NCI-H82 (cell line): ENCODE measurements at places on chromosomes 5 and 9.

- no peak for DNase-seq
Measured at GRCh38 chr9:132945186-132946130, 1.0 kb upstream of the TSC1 start.

- peak; percentile 19 for DNase-seq
Measured at GRCh38 chr9:113622600-113623400, 159.3 kb downstream of the RGS3 start.

- no peak for DNase-seq
Measured at GRCh38 chr5:139756971-139757370, 38.6 kb upstream of the PSD2 start.

DNA sequence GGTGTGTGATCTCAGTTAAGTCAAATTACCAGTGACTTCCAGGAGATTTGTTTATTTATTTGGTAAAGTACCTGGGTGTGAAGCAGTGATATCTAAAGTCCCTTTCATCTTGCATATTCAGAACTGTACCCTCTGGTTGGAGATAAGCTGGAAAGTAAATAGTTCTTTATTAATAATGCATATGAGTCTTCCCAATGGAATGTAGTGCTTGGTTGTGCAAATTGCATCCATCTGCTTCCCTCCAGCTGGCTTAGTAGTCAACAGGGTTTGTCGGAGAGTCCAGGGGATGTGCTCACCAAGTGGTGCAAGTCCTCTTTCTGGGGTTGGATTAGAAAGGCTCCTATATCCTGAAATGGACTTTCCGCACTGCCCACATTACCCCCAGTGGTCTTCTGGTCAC, 42.0 kb downstream of the TRPM3 start:
- no peak for DNase-seq

DNA sequence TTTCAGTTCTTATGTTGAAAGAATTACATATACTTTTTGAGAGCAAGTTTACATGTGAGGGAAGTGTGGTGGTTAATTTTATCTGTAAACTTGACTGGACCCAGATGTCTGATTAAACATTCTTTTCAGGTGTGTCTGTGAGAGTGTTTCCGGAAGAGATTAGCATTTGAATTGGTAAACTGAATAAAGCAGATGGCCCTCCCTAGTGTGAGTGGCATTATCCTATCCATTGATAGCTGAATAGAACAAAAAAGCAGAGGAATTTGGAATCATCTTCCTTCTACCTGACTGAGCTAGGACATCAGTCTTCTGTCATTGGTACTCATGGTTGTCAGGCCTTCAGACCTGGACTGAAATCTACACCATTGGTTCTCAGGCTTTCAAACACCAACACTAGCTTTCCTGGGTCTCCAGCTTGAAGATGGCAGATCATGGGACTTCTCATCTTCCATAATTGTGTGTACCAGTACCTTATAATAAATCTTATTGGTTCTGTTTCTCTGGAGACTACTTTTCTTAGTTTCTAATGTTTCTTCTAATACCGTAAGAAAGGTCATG, 36.6 kb downstream of the NREP start:
- DNase-seq = peak; percentile 67

DNA sequence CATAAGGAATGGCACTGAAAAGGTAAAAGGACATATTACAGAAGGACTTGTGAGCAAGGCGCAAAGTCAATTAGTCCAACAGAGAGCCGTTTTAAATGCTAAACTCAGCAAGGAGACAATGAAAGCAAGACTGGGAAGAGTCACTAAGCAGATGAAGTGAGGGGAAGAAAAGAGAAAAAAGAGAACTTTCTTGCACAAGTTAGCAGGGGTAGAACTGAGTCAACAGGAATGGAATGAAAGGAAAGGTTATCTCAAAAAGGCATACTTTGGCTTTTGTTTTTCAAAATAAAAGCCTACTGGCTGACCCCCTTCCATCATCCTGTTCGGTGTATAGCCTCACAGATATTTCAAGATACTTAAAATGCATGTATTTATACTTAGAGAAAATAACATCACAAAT, 75.0 kb downstream of the NR6A1 start:
- no peak for DNase-seq

GRCh38 chr5:57313716-57314115, 139.9 kb downstream of the GPBP1 start:
- DNase-seq = no peak

DNA sequence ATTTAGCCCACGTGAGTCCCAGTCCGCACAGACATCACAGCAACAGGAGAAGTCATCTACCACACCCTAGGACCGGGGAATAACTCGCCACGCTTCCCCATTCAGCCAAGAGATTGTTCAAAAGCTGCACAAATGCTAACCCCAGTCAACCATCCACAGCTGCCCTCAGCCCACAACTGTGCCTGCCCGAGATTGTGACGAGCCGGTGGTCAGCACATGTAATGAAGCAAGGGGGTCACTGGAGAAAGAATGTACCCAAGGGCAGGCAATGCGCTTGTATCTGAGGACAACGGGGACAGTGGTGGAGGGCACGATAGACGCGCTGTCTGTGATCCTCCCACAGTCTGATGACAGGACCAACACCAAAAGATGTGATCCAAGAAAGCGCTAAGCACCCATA, 67.8 kb downstream of the COL23A1 start:
- DNase-seq = no peak

GRCh38 chr9:83322438-83322837, 215.8 kb downstream of the FRMD3 start:
- DNase-seq = no peak

GRCh38 chr9:127214421-127215267, 49.9 kb upstream of the GARNL3 start:
- DNase-seq = peak; percentile 88

DNA sequence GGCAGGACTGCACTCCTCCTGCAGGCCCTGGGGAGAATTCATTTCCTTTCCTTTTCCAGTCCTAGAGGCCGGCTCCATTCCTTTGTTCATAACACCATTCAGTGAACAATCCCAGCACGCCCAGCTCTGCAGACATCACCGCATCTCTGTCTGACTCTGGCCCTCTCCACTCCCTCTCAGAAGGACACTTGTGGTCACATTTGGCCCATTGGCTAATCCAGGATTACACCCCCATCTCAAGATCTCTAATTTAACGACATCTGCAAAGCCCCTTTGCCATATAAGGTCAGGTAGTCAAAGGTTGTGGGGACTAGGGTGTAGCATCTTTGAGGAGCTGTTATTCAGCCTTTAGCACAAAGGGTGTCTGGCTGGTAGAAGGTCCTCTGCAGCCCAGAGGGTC, 185.0 kb upstream of the DAP start:
- DNase-seq = peak; percentile 63

DNA sequence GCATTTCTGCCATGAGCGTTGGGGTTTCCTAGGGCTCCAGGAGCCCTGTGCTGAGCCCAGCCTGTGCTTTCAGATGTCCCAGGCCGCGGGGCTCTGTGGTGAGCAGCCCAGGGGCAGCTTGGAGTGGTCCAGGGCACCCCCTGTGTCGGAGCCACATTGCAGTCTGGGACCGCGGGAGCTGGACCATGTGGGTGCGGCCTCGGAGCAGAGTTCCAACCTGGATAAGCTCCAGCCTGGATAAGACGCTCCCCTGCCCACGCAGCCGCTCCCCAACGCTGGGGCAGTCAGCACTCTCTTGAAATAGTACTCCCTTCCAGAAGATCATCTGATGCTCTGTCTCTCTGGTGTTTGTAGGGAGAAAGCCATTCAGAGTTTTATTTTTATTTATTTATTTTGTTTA, 111.1 kb downstream of the WNK2 start:
- DNase-seq = no peak

DNA sequence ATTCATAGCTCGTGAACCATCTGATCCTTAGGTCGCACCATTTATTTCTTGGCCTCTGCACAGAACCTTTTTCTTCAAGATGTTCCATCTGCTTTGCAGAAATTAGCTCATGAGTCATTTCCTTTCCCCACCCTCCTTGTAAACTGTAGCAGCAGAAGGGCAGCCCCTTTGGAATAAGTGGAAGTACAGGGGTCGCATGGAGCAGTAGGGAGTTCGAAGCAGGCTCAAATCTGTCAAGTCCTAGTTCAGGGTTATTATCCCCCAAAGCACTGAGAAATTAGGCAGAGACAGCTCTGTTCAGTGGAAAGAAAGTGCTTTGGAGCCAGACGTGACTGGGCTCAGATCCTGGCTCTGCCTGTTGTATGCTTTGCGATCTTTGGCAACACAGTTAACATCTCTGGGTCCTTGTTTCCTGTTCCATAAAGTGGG, 84.2 kb downstream of the SGCD start:
- no peak for DNase-seq

DNA sequence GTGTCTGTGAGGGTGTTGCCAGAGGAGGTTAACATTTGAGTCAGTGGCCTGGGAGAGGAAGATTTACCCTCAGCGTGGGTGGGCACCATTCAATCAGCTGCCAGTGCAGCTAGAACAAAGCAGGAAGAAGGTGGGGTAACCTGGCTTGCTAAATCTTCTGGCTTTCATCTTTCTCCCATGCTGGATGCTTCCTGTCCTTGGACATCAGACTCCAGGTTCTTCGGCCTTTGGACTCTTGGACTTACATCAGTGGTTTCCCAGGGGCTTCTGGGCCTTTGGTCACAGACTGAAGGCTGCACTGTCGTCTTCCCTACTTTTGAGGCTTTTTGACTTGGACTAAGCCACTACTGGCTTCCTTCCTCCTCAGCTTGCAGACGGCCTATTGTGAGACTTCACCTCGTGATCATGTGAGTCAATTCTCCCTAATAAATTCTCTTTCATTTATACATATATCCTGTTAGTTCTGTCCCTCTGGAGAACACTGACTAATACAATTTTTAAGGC, 38.1 kb downstream of the PBX3 start:
- no peak for DNase-seq

GRCh38 chr5:56247592-56247991, 14.5 kb upstream of the ANKRD55 start:
- DNase-seq = no peak

GRCh38 chr5:33244441-33245150, 196.2 kb upstream of the TARS1 start:
- DNase-seq = no peak

- peak; percentile 98 for DNase-seq
Measured at GRCh38 chr5:132293066-132293991, 865 bp upstream of the SLC22A4 start.

DNA sequence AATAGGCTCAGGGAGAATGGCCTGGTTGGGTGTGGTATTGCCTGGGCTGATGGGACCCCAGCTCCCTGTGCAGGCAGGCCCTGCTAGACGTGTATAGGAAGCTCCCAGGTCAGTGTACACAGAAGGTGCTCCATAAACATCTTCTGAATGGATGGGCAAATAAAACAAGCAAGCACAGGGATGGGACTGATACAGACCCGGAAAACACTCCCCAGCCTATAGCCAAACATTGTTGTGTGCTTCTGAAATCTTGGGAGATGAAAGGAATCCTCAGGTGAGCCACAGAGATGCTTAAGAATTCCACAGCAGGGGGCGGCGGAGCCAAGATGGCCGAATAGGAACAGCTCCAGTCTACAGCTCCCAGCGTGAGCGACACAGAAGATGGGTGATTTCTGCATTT, 151.8 kb downstream of the ENTREP1 start:
- no peak for DNase-seq

DNA sequence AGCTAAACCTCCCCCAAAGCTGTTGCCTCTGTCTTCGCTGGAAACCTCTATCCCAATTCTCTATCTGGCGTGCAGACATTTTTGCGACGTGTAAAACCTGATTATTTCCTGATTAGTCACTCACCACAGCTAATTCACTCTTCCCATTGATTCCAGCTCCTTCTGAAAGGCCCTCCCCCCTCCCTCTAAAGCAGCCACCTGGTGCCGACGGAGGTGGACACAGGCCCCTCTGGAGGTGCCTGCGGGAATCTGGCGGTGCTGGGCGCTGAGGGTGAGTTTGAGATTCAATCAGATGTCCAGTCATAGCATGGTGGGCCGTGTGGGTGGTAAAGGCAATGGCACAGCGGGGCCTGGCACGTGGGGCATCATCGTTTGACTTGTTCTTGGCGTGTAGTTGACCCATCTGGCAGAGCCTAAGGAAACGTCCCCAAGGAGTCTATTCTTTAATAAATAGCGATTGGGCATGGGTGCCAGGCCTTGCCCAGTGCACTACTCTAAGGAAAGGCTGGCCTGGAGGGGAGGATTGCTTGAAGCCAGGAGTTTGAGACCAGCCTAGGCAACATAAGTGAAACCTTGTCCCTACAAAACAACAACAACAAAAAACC, 271.1 kb upstream of the MVB12B start:
- DNase-seq = peak; percentile 78

DNA sequence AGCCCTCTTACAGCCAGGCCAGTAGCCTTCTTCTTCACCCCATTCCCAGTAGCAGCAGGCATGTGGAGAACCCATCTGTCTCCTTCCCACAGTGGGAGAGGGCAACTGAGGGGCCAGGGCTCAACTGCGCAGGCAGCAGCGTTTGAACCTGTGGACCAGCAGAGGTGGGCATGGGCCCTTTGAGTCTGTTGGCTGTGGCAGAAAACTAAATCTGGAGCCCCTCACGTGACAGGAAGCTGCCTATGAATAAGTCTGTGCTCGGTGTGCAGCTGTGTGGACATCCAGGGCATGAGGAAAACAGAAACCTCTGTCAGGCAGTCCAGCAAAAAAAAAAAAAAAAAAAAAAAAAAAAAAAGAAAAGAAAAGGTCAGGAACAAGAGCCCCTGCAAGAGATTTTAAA, 189.2 kb upstream of the NR3C1 start:
- no peak for DNase-seq

DNA sequence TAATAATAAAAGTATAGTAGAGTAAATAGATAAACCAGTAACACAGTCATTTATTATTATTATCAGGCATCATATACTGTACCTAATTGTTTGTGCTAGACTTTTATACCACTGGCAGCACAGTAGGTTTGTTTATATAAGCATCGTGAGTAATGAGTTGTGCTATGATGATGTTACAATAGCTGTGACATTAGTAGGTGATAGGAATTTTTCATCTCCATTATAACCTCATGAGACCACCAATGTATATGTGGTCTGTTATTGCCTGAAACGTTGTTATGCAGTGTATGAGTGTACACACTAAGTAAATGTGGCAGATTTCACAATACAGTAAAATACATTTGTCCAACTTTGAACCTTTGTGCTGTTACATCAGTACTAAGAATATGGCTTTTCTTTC, 72.7 kb upstream of the SPATA31D4 start:
- no peak for DNase-seq

DNA sequence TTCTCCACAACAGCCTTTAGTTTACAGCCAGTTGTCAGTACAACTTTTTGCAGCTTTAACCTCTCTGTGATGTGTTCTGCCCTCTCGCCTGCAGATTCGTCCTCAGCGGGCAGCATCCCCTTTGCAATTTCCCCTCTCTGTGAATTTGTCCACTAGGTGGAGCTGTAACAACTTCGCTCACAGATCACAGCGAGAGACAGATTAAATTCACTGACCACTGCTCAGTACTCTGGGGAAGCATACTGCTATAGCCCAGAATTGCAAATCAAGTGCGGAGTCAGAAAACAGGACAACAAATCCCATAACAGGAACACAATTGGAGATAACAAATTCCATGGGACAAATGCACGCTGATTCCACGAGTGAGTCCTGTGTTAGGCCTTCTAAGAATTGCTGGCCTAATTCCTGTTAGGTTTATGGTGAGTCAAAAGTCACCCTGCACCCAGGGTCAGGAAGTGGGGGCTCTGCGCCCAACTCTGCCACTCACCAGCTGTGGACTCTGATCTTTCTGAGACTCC, 2124.9 kb downstream of the MAT2B start:
- peak; percentile 79 for DNase-seq

- no peak for DNase-seq
Measured at GRCh38 chr9:79551586-79551985, 20.2 kb upstream of the TLE4 start.

- DNase-seq = no peak
Measured at GRCh38 chr9:115148721-115149120, 30.8 kb upstream of the TNC start.
